ENCODE measurements at places on chromosomes 4 and X.

DNA sequence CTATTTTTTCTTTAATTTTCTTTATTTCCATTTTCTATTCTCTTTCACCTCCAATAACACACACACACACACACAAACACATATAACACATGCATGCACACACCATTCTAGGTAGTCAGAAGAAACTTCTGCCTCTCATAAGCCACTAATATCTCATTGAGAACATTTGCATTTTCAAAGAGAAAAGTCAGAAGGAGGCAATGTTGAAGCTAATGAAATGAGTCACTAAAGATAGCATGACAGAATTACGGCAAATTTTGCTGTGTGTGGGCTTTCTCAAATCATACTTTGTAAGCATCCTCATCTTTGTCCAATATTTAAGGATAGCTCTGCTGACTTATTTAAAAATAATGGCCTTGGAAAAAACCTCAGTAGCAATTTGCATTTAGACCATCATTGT, 291.3 kb downstream of the GUCY2F start:
- no peak for DNase-seq

DNA sequence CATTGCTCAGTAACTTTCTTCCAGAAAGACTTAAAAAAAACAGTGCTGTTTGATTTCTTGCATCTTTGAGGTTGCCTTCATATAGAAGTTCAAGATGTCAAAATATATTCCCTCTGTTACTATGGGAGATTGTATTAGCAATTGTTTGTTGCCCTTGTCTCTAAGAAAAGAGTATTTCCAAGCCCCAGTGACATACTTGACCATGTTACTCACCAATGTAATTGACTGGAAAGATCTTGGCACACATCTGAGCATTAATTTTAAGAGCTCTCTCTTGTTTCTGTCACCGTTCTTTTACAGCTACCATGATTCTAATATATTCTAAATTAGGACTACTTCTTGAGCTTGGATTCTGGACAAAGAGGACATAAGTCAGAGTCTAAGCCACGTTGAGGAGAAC, 902.7 kb upstream of the EPHA5 start:
- no peak for DNase-seq

- no peak for DNase-seq
Observed at GRCh38 chrX:126551725-126552312, 795 bp downstream of the DCAF12L1 start.

- DNase-seq, result no peak
Observed at GRCh38 chr4:148684638-148685037, 242.4 kb upstream of the NR3C2 start.

GRCh38 chr4:66681962-66682361, 863.3 kb downstream of the CENPC start:
- DNase-seq, result no peak

DNA sequence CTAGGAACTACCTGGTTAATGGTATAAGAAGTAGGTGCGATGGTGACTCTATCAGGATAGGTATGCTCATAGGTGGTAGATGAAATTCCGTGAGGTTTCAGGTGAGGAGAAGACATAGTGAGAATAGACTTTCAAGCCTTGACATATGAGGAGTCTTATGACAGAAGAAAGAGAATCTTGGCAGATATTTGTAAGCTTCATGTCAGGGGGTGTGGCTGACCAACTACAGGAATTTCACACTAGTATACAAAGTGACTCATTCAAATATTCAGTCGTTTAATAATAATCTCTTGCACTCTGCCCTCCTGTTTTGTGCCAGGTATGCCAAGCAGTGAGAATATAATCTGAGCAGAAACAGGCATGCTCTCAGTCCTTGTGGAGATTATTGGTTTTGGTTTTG, 22.8 kb downstream of the PACRGL start:
- DNase-seq, result no peak

GRCh38 chr4:153472122-153473037, 6.2 kb downstream of the TMEM131L start:
- no peak for DNase-seq

GRCh38 chr4:4719436-4719835, 140.0 kb upstream of the MSX1 start:
- DNase-seq, result no peak

GRCh38 chr4:155688860-155689259, 22.2 kb downstream of the GUCY1A1 start:
- DNase-seq, result no peak

- no peak for DNase-seq
Observed at GRCh38 chr4:71389149-71389827, 50.5 kb downstream of the SLC4A4 start.

Data from GM12891 (cell line).